GM10248 (cell line): ENCODE measurements at places on chromosomes 3 and 15.

GRCh38 chr3:127480196-127480954, 110.2 kb downstream of the TPRA1 start:
- no peak for DNase-seq

GRCh38 chr15:68582864-68583263, 4.1 kb downstream of the CORO2B start:
- DNase-seq: no peak

DNA sequence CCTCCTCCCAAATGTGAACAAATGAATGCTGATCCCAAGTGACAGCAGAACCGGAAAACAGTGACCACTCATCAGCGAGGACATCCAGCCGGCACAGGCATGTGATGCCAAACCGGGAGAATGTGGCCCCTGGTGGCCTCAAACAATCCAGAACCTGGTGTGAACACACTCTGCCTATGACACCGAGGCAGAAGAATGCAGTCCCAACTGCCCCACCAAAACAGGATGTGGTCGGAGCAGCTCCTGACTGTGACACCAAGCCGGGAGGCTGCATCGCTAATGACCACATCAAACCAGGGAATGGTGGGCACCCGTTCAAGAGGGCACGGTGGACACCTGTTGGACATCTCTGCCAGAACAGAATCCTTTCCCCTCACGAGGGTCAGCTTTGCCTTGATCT, 15.4 kb downstream of the SCN5A start:
- DNase-seq: no peak

- DNase-seq: no peak
These were observed 54.8 kb upstream of the DLG1 start for GRCh38 chr3:197353001-197353866.

DNA sequence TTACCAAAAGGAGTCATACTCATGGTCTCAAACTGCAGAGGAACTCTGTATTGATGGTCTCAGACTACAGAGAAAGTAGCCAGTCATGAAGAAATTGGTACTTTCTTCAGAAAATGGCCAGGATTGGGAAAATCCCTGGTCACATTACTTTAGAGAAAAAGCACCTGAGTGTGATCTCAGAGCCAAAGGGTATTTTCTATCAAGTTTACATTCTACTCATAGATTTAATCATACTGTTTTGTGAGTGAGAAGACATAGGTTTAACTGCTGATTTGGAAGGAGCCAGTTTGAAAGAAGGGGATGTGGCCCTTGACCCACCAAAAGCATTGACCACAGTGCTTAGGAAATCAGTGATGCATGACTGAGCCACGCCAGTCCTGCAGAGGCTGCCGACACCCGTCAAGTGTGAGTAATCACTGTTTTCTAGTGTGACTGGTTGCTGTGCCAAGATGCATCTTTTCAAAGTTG, 203.6 kb downstream of the AKAP13 start:
- DNase-seq: peak; percentile 53

DNA sequence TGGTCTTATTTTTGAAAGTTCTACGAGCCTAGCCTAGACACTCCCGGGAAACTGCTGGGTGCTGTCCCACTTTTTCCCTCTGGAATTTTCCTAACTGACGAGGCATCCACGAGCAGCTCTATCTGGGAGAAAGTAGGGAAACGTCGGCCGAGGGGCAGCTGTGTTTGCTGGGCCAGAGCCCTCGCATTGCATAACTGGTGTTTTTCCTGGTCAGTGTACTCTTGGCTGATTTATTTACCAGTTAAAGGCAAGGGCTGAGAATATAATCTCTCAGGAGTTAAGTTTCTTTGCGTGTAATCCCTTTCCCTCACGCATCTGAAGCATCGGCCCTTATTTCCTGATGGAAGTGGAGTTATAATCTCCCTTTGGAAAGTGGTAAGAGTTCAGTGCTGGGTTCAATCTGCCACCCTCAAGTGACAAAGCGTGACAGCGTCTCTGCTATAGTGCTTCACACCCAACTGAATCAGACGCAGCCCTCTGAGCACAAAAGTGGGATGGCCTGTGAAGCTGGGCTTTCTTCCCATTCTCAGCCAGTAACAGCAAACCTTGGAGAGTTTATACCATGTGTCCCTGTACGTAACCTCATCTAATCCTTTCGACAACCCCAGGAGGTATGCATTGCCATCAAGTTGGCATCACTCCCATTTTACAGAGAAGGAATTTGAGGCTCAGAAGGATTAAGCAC, 311.5 kb downstream of the RORA start:
- no peak for DNase-seq

DNA sequence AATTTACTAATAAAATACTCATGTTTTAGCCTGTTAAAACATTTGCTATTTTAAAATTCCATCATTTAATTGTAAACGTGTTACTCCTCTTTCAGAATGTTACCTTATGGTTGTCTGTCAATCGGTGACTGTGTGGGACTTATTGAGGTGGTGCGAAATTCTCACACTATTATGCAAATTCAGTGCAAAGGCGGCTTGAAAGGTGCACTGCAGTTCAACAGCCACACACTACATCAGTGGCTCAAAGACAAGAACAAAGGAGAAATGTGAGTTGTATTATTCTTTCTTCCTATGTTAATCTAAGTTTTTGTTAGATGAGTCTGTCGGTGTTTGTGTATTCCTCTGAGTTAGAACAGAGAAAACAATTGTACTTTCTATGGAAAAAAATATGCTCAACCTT, 21.7 kb downstream of the KCNMB3 start:
- DNase-seq: no peak
